ENCODE measurements at places on chromosomes 11 and 22.

DNA sequence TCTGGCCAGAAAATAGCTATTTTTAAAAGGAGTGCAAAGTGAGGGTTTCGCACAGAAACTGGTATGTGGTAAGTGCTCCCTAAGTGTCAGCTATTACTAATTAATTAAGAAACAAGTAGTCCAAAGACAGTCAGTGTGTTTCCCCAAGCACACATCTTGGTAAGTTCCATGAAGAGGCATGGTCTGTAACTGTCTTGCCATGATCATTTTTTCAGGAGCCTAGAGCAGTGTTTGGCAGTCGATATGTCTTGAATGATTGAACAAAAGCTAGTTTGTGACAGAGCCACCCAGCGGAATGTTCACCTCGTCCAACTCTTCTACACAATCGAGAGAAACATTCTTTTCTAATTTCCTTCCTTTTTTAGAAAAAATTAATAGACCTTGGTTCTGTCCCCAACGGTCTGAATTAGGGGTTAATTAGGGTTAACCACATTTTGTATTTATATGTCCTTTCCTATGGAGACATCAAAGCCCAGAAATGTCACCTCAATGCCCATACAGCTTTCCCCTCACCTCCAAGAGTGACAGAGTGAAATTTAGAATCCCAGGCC, 57.6 kb upstream of the FTH1 start:
- no peak for DNase-seq

DNA sequence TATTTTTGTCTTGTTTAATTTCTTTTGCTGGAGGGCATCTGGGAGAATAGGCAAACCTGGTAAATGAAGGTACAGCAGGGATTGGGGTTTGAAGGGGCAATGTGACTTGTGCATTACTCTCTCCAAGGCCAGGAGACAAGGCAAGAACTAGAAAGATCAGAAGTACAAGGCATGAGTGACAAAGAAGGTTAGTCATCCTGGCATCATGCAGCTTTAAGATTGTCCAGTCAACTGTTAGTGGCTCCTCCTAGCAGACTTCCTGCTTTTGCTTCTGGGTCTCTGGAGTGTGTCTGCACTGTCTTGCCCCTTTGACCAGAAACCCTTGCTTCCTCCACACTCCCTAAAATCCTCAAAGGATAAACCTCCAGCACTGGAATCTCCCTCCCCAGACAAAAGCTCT, 27.2 kb upstream of the GLYATL1 start:
- DNase-seq = no peak

DNA sequence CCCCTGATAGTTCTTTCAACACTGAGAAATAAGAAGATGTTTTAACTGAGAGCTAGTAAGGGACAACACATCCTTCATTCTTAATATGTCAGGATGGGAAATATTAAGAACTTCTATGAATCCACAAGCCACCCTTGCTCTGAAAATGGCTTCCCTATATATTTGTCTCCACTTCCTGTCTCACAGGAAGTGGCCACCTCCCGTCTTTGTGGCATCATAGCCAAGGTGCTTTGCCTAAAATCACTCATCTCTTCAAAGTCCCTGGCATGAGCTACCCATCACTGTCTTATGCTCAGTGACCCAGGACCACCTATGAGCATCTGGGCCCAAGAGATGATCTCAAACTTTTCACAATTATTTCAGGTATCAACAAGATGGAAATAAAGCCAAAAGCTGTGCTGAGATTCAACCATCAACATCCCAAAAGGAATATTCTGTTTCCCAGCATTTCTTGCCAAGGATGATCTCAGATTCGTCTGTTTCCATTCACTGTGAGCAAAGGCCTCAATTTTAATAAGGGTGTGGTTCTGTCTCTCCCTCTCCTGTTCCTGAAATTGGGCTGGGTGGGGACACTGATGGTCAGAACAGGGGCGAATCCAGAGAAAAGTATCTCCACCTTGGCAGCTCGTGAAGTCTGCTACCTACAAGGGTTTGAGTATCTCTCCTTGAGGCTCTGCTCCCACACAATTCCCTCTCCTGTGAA, 493.9 kb downstream of the MN1 start:
- no peak for DNase-seq

DNA sequence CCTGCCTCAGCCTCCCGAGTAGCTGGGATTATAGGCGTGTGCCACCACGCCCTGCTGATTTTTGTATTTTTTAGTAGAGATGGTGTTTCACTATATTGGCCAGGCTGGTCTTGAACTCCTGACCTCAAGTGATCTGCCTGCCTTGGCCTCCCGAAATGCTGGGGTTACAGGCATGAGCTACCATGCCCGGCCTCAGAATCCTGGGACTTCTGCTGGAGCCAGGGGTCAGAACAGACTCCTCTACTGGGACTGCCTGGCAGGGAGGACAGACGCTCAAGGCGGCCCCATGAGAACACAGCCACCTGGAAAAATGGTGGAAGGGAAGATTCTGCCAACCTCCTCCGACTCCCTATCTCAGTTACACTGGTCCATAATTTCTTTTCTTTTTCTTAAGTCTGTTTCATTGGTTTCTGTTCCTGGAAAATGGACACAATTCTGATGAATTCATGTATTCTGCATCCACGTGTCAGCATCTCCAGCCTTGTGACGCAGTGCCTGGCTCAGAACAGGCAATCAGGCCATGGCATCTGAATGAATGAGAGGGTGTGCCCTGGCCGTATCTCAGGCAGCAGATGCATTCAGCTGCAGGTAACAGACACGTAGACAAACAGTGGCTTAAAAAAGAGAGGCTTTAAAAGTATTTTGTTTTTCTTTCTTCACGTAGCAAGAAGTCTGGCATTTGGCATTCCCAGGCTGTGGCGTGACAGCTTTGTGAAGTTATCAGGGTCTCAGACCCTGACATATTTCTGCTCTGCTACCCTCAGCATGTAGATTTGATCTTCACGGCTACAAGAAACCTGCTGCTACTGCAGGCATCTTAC, 4.8 kb downstream of the SMIM38 start:
- DNase-seq = no peak

GRCh38 chr11:128372977-128373376, 214.4 kb downstream of the ETS1 start:
- DNase-seq = no peak
